ENCODE measurements at places on chromosomes 4 and X.

DNA sequence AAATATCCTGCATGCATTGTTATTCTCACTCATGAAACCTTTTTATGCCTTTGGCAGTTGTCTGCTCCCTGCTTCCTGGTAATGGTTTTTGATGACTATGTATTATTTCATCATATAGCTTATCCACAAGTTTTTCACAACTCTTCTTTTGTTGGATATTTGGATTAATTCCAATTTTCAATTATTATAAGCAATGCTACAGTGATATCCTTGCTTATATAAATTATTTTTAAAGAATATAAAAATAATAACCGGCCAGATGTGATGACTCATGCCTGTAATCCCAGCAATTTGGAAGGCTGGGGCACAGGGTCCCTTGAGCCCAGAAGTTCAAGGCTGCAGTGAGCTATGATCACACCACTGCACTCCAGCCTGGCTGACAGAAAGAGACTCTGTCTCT, 47.0 kb downstream of the ASIC5 start:
- no peak for DNase-seq

DNA sequence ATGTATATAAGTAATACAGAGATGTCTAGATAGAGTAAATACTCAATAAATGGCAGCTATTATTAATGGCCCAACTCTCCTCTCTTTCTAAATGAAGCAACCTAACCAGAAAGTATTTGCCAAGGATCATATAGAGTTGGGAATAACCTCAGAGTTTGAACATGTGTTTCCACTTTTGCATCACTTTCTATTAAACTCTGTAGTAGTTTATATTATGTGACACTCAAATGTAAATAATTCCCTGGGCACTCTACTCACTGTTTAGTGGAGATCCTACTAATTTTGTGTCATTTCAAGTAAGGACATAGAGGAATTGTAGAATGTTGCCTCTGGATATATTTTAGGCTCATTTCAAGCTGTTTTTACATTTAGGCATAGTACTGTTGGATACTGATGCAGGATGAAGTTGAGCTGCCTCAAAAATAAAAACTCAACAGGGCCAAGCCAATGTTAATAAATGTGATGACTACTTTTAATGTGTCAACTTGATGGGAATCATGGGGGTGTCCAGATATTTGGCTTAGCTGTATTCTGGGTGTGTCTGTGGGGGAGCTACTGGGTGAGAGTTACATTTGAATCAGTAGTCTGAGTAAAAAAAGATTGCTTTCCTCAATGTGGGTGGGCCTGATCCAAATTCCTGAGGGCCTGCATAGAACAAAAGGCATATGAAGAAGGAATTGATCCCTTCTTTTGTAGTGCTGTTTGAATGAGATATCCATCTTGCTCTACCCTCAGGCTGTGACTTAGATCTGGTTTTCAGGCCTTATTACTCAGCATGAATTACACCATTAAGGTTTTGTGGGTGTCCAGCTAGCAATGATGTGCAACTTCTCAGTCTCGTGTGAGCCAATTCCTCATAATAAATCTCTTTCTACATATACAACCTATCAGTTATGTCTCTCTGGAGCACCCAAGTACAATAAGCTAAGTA, 1368.2 kb downstream of the STIM2 start:
- DNase-seq, result no peak

GRCh38 chr4:105674011-105674410, 34.5 kb downstream of the INTS12 start:
- no peak for DNase-seq

GRCh38 chr4:85125688-85126087, 159.2 kb upstream of the WDFY3 start:
- no peak for DNase-seq

- DNase-seq, result no peak
These were observed 3.0 kb upstream of the PDE6B start for GRCh38 chr4:622071-622995.

GRCh38 chr4:95560774-95561173, 12.0 kb upstream of the UNC5C start:
- no peak for DNase-seq

- peak; percentile 13 for DNase-seq
These were observed 69.2 kb upstream of the PNPLA4 start for GRCh38 chrX:7996414-7996813.

- DNase-seq, result no peak
These were observed 75.1 kb downstream of the MXRA5 start for GRCh38 chrX:3271183-3271833.

GRCh38 chr4:42119886-42120285, 32.6 kb downstream of the BEND4 start:
- no peak for DNase-seq

DNA sequence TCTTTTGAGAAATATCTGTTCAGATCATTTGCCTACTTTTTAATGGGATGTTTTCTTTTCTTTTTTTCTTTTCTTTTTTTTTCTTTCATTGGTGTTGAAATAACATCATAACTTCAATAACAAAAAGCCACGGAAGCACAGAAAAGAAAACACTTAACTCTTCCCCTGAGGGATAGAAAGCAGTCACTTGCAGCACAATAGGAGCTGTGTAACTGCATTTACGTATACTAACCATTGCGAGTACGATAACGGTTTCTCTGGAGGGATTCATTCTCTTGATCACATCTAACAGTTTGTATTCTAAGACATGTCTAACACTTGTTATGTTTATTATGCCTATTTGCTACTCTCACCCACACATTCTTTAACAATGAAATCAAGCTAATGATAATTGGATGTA, 27.3 kb downstream of the C4orf46 start:
- no peak for DNase-seq

DNA sequence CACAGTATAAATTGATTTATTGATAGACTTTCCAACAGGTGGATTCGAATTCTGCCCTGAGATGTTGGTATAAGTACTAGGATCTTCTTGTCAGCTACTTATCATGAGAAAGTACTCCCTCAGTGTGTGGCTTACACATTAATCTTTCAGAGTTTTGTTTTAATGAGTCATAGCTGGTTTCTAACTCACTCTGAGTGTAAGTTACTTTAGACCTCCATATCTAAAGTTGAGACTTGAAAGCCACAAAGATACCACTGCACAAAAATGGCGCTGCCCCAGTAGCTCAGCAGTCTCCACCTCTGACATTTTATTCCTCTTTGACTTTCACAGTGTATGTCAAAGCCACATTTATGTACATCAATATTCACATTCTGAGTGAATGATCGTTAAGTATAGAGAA, 318.5 kb downstream of the ARAP2 start:
- DNase-seq, result no peak

GRCh38 chr4:111323496-111323895, 700.6 kb upstream of the PITX2 start:
- DNase-seq, result no peak

GRCh38 chr4:57094832-57095223, 15.4 kb downstream of the IGFBP7 start:
- no peak for DNase-seq

DNA sequence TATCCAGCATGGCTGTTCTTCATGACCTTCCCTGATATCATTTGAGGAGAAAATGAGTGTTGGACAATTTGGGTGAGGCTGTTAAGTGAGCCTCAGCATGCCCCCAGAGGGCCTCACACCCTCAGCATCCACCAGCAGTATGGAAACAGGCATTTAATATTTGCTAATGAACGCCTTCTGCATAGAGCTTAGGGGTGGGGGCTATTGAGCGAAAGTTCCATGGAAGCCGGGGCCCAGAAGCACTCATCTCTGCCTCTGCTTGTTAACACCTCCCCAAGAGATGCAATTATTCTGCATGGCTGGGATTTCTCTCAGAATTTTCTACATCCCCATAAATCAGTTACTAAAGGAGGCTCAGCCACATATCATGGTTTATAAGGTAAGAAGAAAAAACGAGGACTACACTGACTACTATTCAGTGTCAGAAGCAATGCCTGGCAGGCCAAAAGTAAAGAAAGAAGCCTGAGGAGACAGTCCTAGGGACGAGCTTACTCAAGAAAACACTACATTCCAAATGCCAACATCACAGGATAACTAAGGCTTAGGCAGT, 100.1 kb upstream of the MAP3K15 start:
- DNase-seq, result no peak

GRCh38 chr4:86592553-86593249, 1.4 kb upstream of the PTPN13 start:
- no peak for DNase-seq

GRCh38 chr4:71209161-71209560, 129.7 kb upstream of the SLC4A4 start:
- DNase-seq, result no peak

GRCh38 chrX:38768079-38768478, 33.2 kb upstream of the MID1IP1 start:
- DNase-seq, result no peak

Measured in stimulated activated naive CD8-positive, alpha-beta T cell treated with anti-CD3 and anti-CD28 coated beads, Interleukin-15, Interleukin-2, amounts not matched to agents 100 U/mL and 50 U/mL, for 24 hours (primary cell).